Stimulated activated CD4-positive, alpha-beta T cell treated with anti-CD3 and anti-CD28 coated beads, Interleukin-1b, Interleukin-23, amount 100 ng/mL, for 24 hours (primary cell): ENCODE measurements at places on chromosomes 7 and 10.

DNA sequence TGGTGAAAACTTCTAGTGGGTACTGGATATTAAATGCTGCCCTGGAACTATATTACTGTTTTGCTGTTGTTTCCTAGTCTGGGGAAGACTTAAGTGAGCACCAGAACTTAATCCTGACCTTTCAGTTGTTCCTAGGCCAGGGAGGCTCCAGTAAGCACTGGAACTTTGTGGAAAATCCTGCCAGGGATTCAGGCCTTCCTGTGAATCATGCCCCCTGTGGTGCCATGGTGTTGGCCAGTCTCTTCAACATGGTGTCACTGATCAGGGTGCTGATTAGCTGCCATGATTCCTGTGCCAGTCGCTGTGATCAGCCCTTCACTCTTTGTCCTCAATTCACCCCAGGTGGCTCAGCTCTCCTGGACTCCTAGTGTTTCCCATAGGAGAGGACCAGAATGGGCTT lies 8.5 kb upstream of the AOAH start:
- no peak for DNase-seq

GRCh38 chr7:149832332-149833041 lies 5.7 kb upstream of the ZNF862 start:
- no peak for DNase-seq

DNA sequence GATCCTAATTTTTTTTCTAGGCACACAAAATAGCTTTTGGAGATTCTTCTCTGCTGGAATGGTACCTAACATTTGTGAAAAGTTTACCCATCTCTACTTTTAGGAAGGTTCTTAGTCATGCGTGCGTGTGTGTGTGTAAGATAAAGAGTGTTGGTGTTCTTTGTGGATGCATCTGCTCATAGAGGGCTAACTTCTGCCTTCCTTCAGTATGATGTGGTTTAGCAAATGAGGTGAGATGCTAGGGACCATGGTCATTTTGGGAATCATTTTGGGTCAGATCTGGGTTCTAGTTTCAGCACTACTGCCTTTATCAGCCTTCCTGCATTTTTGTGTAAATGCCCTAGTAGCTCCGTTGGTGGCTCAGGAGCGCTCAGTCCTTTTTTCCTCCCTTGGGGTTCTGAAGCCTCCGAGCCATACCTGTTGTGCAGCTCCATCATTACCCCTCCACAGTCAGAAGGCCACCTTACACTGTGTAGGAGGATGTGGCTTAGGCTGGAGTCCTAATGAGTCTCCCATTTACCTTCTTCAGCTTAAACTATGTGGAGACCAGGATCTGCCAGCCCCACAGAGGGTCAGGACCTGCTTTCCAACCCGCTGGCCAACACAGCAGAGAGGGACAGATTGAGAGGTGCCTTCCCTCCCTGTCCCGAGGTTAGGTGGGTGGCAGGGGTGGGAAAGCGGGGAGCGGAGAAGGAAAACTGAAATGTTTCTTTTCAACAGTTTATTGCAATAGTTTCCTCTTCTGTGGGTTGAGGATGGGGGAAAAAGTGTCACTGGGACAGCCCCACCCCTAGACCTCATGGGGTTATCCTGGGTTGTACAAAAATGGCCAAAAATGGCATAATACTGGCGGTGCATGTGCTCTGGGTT lies 31.2 kb downstream of the TSPAN14 start:
- no peak for DNase-seq

- no peak for DNase-seq
Observed at GRCh38 chr10:96369890-96370583, 11.2 kb upstream of the OPALIN start.

DNA sequence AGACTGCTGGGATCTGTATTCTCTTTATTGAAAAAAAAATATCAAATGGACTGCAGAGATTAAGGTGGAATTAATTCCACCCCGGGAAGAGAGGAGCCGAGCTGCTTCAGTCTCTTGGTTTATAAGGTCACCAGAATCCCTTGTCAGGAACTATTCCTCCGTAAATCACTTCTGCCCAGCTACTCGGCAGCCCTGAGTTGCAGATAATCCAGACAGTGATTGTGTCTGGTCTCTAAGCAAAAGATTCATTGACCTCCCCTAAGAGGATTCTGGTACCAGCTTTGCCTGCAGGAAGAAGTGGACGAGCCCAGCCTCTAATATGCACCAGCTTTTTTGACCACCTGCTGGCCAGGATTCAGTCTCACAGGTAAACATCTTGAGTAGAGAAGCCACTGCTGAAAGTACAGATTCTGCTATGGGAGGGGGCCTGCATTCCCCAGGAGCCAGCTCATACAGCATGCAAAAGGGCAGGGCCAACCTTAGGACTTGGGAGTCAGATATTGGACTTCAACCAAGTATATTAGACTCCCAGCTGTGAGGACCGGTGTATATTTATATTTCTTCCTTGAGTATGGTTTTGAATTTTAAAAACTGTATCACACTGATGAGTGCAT lies 27.1 kb upstream of the PLXNA4 start:
- DNase-seq = no peak

GRCh38 chr10:132618158-132618919 lies 80.8 kb downstream of the INPP5A start:
- no peak for DNase-seq

DNA sequence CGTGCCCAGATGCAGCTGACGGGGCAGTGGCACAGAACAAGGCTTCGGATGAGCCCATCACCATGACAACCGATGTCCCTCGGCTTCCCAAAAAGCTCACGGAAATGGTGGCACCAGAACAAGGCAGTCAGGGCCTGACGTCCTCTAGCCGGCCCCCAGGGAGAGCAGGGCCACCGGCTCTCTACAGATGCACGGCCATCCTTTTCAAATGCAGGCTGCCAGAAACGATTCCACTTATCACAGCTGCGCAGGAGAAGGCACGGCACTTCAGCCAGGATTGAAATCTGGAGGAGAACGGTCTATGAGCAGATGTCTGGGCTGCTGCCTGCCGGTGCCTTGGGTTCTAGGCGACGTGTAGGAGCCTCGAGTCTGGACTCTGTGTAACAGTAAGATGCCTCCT lies 223.8 kb downstream of the ZMYND11 start:
- DNase-seq = no peak

- DNase-seq = no peak
Observed at GRCh38 chr10:7449063-7449695, 38.3 kb upstream of the SFMBT2 start.

- DNase-seq = no peak
Observed at GRCh38 chr7:104857458-104858425, 156.3 kb upstream of the KMT2E start.

DNA sequence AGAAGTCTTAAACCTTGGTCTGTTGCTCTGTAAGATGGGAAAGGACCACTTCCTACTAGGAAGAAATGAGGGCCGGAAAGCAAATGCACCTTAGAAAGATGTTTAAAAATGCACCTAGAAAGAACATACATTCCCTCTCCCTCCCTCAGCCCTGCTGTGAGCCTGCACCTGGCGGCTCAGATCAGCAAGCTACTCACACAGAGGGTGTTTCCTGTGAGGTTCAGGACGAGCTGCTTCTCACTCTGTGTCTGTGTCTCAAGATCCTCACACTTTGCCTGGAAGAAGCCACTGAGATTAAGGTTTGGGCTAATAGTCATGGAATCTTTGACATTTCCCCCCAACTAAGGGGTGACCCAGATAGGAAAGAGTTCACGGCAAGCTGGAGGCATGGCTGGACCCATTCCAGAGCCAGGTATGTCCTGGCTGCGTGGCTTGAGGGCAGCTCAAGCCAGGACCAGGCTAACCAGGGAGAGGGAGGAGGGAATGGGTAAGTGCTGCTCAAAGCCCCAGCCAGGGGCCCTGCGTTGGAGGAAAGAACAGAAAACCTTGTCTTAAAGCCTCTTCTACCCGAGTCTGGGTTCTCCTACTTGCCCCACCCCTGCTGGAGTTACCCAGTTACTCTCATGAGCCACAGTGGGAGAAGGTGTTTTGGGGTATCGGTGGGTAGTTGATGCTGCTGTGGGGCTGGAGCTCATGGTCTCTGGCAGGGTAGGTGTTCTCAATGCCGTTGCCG lies 47.5 kb downstream of the PODXL start:
- DNase-seq = no peak

GRCh38 chr7:46932676-46933424 lies 649.1 kb downstream of the TNS3 start:
- no peak for DNase-seq

GRCh38 chr10:125823663-125824251 lies 411 bp downstream of the BCCIP start:
- DNase-seq = no peak

- DNase-seq = no peak
Observed at GRCh38 chr10:77357611-77358310, 279.8 kb downstream of the KCNMA1 start.

- DNase-seq = no peak
Observed at GRCh38 chr7:111256391-111256790, 165.5 kb downstream of the LRRN3 start.
